ENCODE measurements at places on chromosomes 3 and 15.
A peak's percentile ranks its signal among the peaks of the same experiment; 100 is the strongest.

- DNase-seq: no peak
These were observed 70.4 kb downstream of the ADCY5 start for GRCh38 chr3:123378409-123378915.

DNA sequence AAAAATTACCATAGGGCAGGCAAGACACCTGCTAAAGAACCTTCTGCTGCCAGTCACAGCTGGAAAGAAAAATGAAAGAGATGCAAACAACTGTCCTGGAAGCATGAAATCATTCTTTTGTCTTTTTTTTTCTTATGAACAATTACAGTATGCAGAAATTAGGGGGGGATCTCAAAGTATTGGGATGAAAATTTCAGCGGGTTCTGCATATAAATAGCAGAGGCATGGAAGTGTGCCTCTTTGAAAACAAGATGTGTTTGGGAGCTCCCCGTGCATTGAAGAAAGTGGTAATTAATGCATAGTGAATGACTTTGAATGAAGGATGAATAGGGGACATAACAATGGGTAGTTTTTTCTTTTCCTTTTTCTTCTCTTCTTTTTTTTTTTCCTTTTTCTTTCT, 431.2 kb downstream of the SOX2 start:
- DNase-seq: no peak

DNA sequence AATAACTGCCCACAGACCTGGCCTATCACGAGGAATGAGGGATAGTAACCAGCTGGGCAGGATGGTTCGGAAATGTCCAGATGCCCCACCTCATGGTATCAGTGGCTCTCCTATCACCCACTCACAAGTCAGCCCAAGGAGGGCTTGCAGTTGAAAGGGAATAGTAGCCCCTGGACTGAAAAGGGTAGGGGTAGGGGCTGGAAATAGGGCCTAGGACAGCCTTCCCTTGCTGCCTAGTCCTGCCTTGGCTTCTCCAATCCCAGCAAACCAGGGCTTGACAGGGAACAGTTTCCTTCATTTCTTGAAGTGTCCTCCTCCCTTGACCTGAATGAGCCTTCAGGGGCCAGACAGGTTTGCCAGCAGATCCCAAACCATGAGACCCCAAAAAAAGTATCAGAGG, 1.2 kb upstream of the CACNA2D2 start:
- no peak for DNase-seq

DNA sequence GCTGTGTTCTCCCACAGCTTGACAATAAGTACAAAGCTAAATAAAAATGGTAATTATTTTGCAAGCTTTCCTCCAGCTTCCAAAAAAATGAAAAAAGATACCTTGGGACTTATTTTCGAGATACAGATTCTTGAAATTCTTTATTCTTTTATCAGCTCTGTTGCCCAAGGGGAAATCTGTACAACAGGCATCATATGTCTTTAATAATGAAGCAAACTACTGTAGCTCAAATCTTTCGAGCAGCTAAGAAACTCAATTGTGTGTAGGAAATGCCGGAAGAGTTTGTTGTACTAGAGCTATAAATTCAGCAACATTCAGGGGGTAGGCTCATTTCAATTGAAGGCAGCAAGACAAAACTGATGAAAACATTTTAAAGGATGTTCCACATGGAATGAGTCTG, 297.7 kb downstream of the GBE1 start:
- no peak for DNase-seq

DNA sequence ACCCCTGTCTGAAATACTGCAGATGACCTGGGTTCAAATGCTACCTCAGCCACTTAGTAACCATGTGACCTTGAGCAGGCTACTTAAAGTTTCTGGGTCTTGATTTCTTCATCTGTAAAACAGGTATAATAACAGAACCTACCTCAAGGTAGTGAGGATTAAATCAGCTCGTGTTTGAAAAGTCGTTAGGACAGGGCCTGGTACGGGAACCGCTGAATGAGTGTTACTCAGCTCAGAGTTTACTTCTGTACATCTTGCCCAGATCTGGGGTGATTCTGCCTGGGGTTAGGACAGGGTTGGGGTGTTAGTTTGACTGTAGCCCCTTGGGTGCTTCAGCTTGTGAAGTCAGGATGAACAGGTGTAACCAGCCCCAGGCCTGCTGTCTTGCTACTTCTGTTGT, 1.8 kb downstream of the SEMA4B start:
- no peak for DNase-seq

DNA sequence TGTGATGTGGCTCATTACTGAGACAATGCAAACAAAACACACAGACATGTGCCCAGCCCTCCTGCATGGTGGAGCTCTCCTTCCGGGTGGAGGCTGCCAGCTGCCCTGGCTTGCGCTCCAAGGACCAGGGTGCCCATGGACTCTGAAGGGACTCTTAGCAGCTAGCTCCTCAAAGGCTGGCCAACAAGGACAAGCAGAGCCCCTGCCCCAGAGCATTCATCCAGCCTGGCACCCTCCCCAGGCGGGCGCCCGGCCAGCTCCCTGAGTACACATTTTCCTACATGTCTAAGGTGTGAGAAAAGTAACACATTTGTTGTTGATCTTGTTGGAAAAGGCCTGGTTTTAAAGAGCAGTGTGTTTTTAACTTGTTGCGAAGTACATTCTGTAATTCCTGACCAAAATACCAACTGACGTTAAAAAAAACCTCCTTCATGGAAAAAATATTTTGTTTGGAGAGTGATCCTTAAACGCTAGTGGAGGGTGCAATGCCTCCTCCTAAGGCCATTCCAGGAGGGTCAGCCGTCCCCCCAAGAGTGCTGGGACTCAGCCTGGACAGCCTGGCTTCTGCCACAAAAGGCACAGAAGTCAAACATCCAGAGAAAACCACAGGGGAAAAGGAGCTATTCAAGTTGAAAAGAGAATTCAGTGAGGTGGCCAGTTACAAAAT, 86.9 kb downstream of the KLF15 start:
- no peak for DNase-seq

GRCh38 chr3:34216711-34217335, 418.4 kb downstream of the PDCD6IP start:
- no peak for DNase-seq

GRCh38 chr3:190008432-190008831, 112.3 kb downstream of the P3H2 start:
- DNase-seq: no peak

DNA sequence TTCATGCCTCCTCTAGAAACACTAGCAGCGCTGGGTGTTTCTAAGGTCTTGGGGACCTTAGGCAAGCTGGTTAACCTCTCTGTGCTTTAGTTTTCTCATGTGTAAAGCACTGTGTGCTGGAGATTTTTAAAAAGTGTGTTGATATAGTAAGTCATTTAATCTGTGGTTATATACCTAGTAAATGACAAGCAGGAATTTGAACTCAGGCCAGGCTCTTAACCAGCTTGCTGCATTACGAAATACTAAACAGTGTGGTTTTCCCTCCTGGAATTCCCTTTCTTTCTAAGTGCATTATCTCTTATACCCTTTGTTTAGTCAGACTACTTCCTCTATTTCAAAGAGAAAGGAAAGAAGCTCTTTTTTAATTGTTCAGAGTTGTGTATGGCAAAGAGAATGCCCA, 26.5 kb downstream of the NEO1 start:
- peak; percentile 22 for DNase-seq

- no peak for DNase-seq
These were observed 79.3 kb downstream of the EEFSEC start for GRCh38 chr3:128232376-128233178.

DNA sequence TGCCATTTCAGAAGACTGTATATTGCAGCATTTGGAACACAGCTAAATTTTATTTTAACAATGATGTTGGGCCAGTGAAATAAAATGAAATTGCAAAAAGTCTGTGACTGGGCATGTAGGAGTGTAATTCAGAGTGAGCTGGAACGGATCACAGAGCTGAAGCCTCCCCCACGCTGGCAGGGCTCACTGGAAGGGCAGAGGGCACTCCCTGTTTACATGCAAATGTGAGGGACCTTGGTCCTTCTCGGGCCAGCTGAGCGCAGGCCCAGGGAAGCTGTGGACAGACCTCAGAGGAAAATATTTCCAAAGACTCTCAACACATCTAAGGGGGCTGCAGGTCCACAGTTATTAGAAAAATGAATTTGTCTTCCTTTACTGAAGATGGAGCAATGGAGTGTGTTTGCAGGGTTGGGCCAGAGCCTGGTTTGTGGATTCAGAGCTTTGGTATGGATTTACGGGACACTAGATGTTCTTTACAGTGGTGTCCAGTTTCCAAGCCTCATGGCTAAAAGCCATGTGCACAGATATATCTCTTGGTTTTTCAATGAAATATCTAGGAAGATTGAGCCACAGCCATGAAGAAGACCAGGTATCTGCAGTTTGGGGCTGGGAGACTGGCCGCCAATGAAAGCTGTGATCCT, 32.0 kb downstream of the TRPM1 start:
- DNase-seq: no peak

GRCh38 chr3:189772584-189772983, 141.4 kb downstream of the TP63 start:
- no peak for DNase-seq

- no peak for DNase-seq
These were observed 67.4 kb downstream of the CORO2B start for GRCh38 chr15:68646156-68646555.

Data from mesendoderm (in vitro differentiated cells).